ENCODE measurements at places on chromosomes 3 and 15.

DNA sequence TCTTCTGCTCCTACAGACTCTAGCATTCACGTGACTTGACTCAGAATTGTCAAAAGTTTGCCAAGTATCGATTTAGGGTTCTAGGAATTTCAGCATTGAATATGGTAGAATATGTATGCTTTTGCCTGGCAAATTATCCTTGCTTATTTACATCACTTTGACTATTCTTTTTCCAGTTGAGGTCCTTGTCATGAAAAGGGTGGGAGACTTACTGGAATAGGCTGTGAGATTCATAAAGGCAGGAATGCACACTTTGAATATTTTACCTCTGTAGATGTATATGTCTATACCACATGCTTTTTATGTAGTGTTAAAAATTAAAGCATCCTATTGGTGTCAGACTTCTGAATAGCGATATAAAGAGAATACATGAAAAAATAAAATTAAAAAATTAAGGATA is 378.8 kb upstream of the RARB start:
- DNase-seq, result no peak

GRCh38 chr3:177836671-177837070 is 639.4 kb upstream of the TBL1XR1 start:
- DNase-seq, result no peak

- no peak for DNase-seq
Measured at GRCh38 chr3:19284974-19285373, 136.7 kb downstream of the KCNH8 start.

- DNase-seq, result no peak
Measured at GRCh38 chr3:125212509-125213363, at the start of gene SLC12A8. SLC12A8 (minus strand) TSS chr3:125212748; CDS start chr3:125211349, 1,399 bp downstream.

GRCh38 chr3:139917226-139917785 is 17.7 kb upstream of the CLSTN2 start:
- no peak for DNase-seq

DNA sequence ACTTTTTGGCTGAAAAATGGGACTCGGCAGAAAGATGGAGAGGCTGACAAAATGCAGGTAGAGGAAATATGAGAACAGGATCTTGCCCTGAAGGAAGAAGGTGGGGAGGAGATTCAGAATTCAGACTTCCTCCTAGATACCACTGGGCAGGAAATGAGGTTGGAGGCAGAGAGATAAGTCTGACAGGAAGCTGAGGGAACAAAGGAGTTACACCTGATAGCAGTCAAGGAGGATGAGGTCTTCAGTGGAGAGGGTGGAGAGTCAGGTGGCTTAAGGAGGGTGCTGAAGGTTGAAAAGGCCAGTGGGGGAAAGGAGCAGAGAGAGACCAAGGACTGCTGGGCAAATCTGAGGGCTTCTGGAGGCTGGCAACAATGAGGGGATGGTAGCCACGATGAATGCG is 56.8 kb downstream of the CCR4 start:
- no peak for DNase-seq

- peak; percentile 79 for DNase-seq
Measured at GRCh38 chr3:28286595-28286994, 45.2 kb downstream of the CMC1 start.

GRCh38 chr3:105842449-105842848 is 26.4 kb downstream of the CBLB start:
- peak; percentile 33 for DNase-seq

DNA sequence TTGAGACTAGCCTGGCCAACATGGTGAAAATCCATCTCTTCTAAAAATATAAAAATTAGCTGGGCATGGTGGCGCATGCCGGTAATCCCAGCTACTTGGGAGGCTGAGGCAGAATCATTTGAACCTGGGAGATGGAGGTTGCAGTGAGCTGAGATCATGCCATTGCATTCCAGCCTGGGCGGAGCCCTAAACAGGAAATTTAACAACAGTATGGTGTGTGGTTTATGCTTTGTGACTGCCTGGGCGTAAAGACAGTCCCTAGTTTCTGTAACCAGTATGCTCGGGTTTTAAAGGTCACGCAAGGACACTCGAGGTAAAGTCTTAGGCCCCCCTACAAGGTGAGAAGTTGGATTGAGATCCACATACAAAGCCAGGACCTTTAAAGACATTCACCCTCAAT is 43.3 kb downstream of the USP50 start:
- DNase-seq, result no peak

DNA sequence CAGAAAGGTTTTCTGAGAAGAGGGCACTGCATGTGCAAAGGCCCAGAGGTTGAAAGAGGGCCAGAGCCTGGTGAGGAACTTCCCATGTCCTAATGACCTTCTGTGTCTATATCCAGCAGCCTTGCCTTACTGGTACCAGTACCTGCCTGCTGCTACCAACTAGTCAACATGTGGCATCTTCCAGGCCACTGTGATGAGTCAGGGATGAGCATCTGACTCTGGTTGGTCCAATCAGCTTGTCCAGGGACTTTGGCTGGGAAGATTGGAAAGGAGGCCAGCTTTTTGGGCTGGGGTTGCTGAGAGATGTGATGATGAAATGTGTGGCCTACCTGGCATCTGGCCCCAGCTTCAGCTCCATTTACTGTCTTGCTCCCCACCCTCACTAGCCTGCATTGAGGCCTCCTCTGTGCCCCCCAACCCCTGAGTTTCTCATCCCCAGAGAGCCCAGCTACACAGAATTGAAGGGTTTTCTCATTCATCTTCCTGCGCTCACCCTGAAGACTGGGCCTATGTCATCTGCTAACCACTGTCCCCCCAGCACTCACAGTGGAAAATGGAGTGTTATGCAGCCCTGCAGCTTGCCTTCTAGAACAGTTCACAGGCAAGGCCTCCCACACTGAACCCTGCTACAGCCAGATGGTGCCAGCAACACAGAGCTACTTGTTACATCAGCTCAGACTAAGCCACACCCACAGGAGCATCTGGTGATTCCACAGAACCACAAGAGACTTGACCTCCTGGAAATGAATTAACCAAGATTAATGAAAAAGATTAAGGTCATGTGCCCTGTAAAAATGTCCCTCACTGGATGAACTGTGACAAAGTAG is 1.3 kb upstream of the TWF2 start:
- DNase-seq, result peak; percentile 98

- DNase-seq, result no peak
Measured at GRCh38 chr3:108602249-108602934, 12.9 kb downstream of the DZIP3 start.

DNA sequence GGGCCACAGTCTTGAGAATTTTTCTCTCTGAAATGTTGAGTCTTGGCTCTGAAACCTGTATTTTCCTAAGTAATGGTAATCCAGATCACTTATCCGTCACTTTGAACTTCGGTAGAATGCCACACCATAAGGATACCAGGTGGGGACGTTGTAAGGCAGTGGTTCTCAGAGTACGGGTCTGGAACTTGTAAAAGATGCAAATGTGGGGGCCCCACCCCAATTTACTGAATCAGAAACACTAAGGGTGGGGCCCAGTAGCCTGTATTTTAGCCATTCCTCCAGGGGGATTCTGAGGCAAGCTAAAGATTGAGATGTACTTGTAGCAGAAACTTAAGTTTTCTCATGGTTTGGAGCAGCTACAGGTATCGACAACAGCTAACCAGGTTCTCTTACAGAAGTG is 555.3 kb downstream of the FOXP1 start:
- no peak for DNase-seq

- no peak for DNase-seq
Measured at GRCh38 chr3:49629866-49630265, 44.3 kb upstream of the APEH start.

DNA sequence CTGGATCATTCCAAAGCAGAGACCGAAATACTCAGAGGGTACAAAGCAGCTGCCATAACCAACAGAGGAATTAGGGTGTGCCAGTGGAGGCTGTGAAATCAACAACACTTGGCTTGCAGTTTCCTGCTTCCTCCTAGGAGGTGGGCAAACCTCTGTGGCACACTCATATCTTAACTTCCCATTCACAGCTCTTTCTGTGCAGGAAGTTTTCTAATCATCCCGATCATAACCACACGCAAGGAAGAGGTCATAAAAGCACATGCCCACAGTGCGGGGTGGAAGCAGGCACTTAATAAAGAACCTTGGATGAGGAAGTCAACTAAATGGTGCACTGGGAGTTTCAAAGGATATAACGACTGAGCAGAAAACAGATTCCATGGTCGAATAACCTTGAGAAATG is 5.1 kb downstream of the SCAMP2 start:
- peak; percentile 66 for DNase-seq

DNA sequence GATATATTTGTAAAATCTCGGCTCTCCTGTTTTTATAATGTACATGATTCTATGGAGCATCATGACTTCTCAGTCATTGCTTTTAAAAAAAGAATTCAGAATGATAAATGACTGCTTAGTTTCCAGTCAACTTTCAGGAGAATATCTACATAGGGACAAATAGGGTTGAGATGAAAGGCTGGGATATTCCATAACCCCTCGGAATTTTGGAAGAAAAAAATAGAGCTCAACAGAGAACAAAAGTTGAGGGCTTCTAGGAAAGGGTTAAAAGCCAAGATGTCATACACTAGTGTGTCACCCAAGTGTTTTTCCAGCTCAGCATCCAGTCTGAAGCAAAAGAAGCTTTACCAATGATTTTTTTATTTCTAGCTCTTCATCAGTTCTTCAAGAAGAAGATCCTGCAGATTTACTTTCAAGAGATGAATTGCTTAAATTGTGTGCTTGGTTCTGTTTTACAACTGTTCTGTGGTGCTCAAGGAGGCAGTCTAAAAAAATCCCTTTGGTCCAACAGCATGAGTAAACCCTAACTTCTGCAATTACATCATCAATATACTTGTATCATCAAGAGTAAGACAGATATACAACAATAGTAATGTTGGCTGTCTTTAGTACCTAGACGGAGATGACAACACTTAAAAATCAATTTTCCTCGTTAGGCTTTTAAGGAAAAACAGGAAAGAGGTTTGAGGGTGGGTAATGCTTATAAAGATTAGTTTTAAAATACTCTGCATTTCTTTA is 979 bp downstream of the UNC13C start:
- no peak for DNase-seq

DNA sequence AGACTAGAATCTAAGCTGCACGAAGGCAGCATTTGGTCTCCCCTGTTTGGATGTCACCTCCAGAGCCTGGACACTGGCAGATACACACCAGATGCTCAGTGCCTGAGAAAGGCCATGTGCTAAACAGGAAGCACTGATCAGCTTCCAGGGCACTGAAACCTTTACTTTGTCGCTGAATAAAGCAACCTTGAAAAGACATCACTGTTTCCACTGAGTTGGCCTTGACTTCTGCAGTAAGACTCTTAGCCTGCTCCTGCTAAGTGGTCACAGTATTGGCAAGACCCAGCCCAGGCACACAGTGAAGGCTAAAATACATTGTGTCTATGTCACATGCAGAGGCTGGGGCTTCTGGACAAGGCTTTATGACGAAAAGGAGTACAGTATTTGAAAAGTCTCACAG is 104.3 kb upstream of the ICE2 start:
- DNase-seq, result no peak

DNA sequence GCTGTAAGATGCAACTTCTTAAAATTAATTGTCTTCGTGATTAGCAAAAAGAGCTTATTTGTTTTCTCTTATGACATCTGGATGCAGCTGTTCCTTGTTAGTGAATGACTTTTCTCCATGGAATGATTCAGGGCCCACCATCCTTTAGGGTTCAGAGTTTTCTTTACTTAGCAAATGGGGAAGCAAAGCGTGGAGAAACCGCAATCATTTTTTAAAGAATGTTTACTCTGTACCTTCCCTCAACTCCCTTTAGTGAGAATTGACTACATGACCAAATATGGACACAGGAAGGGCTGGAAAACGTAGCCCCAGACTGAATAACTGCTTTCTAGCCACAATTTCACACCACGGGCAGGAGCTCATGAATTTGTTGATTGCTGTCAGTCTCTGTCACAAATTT is 130.1 kb downstream of the EDEM1 start:
- DNase-seq, result peak; percentile 71

DNA sequence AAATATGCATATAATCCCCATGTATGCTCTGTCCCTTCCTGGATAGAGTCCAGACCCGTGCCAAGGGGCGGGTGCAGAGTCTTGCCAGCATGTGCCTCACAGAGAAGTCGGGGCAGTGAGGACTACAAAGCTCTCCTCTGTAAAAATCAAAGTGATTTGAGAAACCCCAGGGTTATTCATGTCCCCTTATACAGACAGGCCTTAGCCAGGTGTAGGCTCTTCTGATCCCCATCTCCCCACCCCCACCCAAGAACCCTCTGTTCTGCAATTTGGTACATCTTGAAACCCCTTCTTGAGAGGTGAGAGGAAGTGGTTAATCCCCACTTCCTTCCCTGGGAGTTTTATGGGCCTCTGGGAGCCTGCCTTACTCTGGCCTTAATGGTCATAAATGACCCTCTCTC is 24.7 kb downstream of the TRIM71 start:
- DNase-seq, result no peak

DNA sequence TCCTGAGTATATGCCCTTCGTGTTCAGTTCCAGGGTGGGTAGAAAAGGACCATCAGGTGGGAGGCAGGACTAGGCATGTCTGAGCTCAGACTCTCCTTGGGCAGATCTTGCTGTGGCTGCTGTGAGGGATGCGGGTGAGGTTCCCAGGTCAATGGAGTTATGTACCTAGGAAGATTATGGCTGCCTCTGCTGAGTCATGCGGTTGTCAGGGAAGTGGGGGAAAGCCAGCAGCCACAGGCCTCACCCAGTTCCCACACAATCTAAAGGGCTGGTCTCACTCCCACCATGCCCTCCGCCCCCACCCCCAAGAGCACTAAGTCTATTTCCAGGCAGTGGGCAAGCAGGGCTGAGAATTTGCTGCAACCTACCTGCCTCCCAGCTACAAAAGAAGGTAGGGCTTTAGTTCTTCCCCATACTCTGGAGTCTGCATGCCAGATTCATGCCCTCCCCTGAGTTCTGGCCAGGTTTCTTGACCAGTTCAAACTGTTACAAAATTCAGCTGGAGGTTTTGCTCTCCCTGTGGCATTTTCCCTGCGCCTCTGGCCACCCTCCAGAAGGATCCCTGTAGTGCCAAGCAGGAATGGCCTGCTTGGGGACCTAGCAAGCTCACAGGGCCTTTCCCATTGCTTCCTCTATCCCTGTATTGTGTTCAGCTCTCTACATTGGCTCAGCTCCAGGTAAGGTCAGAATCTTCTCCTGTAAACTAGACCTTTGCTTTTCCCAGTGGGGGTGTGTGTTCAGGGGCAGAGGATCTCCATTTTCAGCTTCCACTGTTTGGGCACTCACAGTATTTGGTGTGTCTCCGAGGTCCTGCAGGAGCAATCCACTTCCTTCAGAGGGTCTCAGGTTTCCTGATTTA is 12.7 kb upstream of the TMCO5A start:
- peak; percentile 45 for DNase-seq

DNA sequence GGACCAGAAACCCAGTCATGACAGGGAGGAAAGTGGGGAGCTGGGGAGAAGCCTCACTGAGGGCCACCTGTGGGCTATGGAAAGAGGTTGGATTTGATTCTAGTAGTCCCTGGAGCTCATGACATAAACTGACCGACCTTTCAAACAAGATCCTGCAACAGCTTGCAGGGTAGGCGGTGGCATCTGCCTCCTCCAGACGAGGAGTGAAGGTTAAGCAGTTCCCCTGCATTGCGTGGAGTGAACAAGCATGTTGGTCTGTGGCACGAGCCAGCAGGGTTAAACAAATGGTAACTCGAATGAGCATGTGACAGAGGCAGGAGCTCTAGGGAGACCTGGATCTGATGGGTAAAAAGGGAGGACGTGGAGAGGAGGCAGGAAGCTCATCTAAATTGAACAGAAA is 12.7 kb downstream of the TGM4 start:
- DNase-seq, result no peak

All from OCI-M1 (cell line).